Activated naive CD4-positive, alpha-beta T cell treated with anti-CD3 and anti-CD28 coated beads, Interleukin-2, amount 10 ng/mL, durations not matched to agents 7 days and 5 days (primary cell): ENCODE measurements at places on chromosomes 5 and 9.

GRCh38 chr9:86324901-86325300 is 29.3 kb downstream of the TUT7 start:
- DNase-seq: no peak

DNA sequence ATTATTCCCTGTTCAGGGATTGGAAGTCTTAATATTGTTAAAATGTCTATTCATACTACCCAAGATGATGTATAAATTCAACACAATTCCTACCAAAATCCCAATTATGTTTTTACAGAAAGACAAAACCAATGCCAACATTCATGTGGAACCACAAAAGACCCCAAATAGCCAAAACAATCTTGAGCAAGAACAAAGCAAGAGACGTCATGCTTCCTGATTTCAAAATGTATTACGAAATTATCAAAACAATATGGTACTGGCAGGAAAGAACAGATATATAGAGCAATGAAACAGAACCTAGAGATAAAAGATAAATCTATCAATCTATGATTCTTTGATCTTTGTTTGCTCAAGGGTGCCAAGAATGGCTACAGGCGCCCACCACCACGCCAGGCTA is 237.9 kb downstream of the TAF11L14 start:
- no peak for DNase-seq

GRCh38 chr5:55604611-55605067 is 69.9 kb upstream of the PLPP1 start:
- no peak for DNase-seq

DNA sequence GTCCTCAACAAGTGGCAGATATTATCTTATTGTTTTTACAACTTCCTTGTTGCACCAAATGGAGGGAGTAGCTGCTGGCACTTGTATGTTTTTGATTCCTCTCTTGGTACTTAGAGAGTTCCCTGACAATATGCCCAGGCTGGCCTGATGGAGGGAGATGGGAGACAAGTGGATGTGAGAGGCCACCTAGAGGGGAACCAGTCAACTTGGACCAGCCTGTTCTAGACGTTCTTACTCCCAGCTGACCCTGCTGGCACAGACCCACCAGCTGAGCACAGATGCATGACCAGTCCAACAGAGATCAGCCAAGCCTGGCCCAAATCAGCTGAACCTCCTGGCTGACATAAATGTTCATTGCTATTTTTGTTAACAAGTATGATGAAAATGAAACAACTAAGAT is 60.9 kb upstream of the GDNF start:
- DNase-seq: no peak

- no peak for DNase-seq
Measured at GRCh38 chr5:19266791-19267190, 721.2 kb downstream of the CDH18 start.

- no peak for DNase-seq
Measured at GRCh38 chr5:122715095-122715494, 59.8 kb upstream of the SNX2 start.

- no peak for DNase-seq
Measured at GRCh38 chr5:42767491-42768105, 11.0 kb downstream of the CCDC152 start.

GRCh38 chr5:62029303-62029702 is 276.7 kb upstream of the KIF2A start:
- DNase-seq: no peak

- DNase-seq: no peak
Measured at GRCh38 chr9:4059437-4059836, 240.4 kb downstream of the GLIS3 start.

GRCh38 chr9:969310-970150 is 6.9 kb upstream of the DMRT3 start:
- DNase-seq: no peak

- DNase-seq: no peak
Measured at GRCh38 chr9:93051680-93052089, 6.8 kb upstream of the SUSD3 start.

DNA sequence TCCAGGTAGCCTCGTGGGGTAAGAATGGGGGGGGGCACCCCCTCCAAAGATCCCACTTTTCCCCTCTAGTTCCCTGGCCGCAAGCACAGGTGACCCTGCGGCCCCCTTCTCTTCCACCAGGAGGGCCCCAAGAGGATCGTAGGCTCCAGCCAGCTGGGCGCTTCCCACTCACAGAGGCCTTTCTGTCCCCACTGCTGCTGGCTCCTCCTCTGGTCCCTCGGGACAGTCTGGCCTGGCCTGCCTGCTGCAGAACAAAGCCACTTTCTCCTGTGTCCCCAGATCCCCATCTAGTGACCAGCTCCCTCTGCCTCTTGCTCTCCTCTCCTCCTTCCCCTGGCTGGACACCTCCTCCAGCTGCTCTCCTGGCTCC is 534 bp upstream of the SAPCD2 start:
- DNase-seq: no peak

DNA sequence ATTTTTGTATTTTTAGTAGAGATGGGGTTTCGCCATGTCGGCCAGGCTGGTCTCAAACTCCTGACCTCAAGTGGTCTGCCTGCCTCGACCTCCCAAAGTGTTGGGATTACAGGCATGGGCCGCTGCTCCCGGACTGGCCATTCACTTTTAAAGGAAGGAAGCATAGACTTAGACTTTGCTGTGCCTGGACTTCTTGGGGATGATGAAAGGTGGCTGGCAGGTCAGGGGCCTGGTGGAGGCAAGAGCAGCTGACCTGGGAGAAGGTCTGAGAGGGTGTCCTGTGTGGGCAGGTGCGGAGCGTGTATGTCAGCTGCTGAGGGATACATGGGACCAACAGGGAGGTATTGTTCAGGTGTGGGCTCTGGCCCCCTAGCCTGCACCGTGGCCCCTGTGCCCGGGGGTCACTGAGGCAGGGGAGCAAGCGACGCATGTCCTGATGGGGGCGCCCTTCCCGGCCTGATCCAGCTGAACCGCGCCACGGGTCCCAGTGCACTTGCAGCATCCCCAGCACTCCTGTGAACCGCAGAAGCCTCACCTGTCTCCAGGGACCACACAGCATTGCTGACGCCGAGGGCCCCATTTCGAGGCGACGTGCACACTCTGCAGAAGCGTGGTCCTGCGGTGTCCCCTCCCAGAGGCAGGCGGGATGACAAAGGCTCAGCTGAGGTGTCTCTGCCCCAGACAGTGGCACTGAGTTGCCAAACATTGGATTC is 23.1 kb downstream of the NDUFS6 start:
- DNase-seq: no peak

GRCh38 chr5:139861021-139861888 is 65.6 kb downstream of the PSD2 start:
- DNase-seq: no peak

- DNase-seq: no peak
Measured at GRCh38 chr5:59763541-59763940, 130.0 kb downstream of the PDE4D start.

DNA sequence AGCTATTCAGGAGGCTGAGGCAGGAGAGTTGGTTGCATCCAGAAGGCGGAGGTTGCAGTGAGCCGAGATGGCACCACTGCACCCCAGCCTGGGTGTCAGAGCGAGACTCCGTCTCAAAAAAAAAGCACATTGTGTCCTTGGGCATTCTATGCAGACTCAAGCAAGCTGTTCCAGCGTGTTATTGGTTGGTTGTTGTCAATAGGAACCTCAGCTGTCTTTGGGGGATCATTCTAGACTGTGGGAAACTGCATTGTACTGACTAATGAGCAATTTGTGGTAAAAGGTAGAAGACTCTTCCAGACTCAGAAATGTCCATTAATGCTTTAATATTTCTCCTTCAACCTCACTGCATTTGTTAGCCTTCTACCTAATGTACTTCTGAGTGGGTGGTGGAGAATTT is 379.5 kb upstream of the GRAMD2B start:
- no peak for DNase-seq

- no peak for DNase-seq
Measured at GRCh38 chr9:16450578-16450977, 419.9 kb downstream of the BNC2 start.

GRCh38 chr9:14403081-14403480 is 89.1 kb upstream of the NFIB start:
- DNase-seq: no peak

- peak; percentile 20 for DNase-seq
Measured at GRCh38 chr5:761854-762710, 22.4 kb downstream of the ZDHHC11B start.

DNA sequence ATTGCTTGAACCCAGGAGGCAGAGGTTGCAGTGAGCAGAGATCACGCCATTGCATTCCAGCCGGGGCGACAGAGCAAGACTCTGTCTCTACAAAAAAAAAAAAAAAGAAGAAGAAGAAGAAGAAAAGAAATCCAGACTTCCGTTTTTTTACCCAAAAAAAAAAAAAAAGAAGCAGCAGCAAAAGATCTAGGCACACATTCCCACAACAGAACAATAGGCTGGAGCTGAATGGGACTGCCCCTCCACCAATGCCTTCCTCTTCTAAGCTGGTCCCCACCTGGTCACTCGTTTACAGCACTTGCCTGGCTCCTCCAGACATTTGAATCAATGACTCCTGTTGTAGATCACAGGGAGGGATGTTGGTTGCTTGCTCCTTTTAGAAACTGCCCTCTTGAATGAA is 1.6 kb upstream of the LMAN2 start:
- DNase-seq: no peak

- no peak for DNase-seq
Measured at GRCh38 chr5:160297776-160298175, 14.6 kb downstream of the CCNJL start.

- no peak for DNase-seq
Measured at GRCh38 chr9:88653911-88654310, 118.9 kb downstream of the NXNL2 start.

GRCh38 chr9:107054146-107054545 is 191.2 kb downstream of the ZNF462 start:
- DNase-seq: no peak
